ENCODE measurements at places on chromosomes 4 and X.

- DNase-seq, result no peak
Observed at GRCh38 chr4:44914223-44914622, 187.9 kb upstream of the GNPDA2 start.

- DNase-seq, result no peak
Observed at GRCh38 chr4:137806420-137806819, 274.1 kb upstream of the PCDH18 start.

DNA sequence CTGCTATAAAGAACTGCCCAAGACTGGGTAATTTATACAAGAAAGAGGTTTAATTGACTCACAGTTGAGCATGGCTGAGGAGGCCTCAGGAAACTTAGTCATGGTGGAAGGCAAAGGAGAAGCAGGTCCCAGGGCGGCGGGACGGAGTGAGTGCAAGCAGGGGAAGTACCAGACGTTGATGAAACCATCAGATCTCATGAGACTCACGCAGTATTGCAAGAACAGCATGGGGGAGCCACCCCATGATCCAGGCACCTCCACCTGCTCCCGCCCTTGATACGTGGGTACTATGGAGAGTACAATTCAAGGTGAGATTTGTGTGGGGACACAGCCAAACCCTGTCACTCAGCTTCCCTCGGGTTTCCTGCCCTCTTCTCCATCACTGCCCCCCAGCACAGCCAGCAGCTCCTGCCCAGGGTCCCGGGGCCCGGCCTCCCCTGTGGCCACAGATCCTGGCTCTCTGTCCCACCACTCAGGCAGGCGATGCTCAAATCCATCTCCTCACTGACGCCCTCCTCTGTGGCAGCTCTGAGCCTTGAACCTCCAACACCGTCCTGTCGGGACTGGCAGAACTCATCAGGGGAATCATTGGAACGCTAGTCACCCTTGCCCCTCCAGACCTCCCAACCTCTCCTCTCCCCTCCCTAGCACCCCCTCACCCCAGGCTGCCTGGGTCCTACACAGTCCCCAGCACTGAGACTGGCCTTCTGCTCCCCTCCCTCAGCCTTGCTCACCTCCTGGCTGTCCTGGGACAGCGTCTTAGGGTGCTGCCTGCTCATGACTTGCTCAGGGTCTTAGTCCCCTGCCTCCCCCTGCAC, 37.6 kb downstream of the FGFRL1 start:
- peak; percentile 39 for DNase-seq

DNA sequence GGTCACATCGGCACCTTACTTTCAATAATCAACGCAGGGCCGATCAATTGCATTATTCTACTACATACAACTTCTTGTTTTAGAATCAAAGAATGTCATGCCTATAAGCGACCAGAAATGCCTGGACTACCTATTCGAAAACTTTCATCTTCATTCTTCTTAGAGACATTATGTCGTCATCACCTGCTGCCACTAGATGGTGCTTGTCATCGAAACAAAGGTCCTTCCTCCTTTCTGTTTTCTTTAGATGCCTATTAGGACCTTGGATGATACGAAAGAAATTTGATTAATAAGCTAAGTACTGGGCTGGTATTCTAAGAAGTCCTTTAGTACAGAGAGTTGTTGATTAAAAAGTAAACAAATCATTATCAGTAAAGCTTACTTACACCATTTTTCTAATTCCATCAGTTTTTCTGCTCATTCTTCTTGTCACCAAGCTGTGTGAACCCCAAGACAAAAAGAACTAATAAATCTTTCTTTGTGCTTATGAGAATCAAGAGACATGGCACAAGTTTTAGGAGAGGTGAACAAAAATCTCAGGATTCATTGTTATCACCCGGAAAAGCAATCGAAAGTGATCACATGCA, 154.5 kb upstream of the SLC4A4 start:
- DNase-seq, result no peak

DNA sequence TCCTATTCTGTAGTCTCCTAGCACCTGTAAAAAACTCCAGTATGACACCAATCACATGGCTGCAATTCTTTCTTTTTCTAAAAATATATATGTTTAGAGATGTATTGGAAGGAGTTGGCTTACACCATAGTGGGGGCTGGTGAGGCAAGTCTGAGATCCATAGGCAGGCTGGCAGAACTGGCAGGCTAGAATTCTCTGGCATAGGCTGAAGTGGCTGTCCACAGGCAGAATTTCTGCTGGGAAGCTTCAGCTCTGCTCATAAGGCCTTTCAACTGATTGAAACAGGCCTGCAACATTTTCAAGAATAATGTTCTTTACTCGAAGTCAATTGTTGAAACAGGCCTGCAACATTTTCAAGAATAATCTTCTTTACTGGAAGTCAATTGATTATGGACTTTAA, 37.0 kb downstream of the FGF2 start:
- DNase-seq, result no peak

DNA sequence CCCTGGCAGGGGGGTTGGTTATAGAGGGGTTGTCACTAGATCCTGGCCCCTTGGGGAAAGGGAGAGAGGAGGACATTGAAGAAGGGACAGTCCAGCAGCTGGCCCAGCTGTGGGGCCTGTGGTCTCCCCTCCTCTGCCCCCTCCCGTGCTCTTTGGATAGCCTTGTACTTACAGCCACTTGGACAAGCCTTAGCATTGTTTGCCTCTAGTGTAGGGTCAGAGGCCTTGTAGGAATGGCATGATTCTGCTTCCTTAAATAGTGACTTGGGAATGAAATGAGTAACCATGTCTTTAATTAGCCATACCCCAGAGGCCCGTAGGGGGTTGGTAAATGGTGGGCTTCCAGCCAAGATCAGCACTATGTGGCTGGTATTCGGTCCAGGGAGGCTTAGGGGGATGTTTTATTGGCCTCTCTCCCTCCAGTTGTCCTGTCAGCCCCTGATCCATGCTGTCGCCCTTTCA, 230.6 kb downstream of the PTTG2 start:
- peak; percentile 75 for DNase-seq

GRCh38 chr4:38470735-38471262, 193.2 kb upstream of the KLF3 start:
- no peak for DNase-seq

All from right forelimb (tissue), 1 donor.